ENCODE measurements at places on chromosomes 1 and 21. TPM values are rescaled to one million over a fixed set of nuclear protein-coding genes. Genes with fewer than 3 reads are reported as not detected.

ASPM gene
- 40.8 TPM for total RNA-seq

PARK7 gene
- total RNA-seq, result 255 TPM

PLA2G2A gene
- not detected for total RNA-seq

LRRC39 gene
- 0.13 TPM for total RNA-seq

GCSAML gene
- not detected for total RNA-seq

OR2L13 gene
- not detected for total RNA-seq

VWA1 gene
- total RNA-seq, result 49.0 TPM

CFAP74 gene
- total RNA-seq, result not detected

SYCP1 gene
- not detected for total RNA-seq

IGSF8 gene
- 7.1 TPM for total RNA-seq

CD1B gene
- total RNA-seq, result not detected

PWP2 gene
- total RNA-seq, result 25.5 TPM

GBP7 gene
- not detected for total RNA-seq

CSF1 gene
- total RNA-seq, result 31.0 TPM

VPS72 gene
- 63.7 TPM for total RNA-seq
